T-cell (primary cell): ENCODE measurements at places on chromosomes 2 and 18. TPM values are rescaled to one million over a fixed set of nuclear protein-coding genes. Genes with fewer than 3 reads are reported as not detected.

GRCh38 chr2:217160978-217161973 lies 301.4 kb upstream of the TNP1 start:
- H3K4me1 ChIP-seq = peaks cover 3% of the 10 kb centered on the region
- H3K27ac ChIP-seq = no peak overlapping the region
- no peak overlapping the region for H3K4me3 ChIP-seq
- H3K36me3 ChIP-seq = no peaks in the 10 kb centered on the region
- no peak for DNase-seq

DNA sequence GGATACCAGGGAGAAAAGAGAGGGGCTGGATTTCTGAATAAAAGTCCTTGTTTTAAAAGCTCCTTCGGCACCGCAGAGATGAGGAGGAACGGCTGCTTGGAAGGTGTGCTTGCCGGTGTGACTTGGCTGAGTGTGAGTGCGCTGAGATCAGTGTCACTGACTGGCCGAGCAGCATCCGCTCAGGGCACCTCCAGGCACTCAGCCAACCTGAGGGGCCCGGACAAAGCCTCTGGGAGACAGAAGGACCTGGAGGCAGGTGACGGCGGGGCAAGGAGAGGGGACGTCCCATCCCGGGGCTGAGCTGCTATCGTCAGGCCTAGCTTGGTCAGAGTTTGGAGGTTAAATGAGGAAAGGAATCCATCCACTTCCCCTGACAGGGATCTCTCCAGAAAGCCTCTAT lies 16.8 kb upstream of the ALLC start:
- no peaks in the 10 kb centered on the region for H3K36me3 ChIP-seq
- DNase-seq = no peak
- no peaks in the 10 kb centered on the region for H3K27me3 ChIP-seq
- H3K27ac ChIP-seq = no peak overlapping the region
- H3K4me1 ChIP-seq = no peaks in the 10 kb centered on the region
- H3K4me3 ChIP-seq = no peak overlapping the region

DNA sequence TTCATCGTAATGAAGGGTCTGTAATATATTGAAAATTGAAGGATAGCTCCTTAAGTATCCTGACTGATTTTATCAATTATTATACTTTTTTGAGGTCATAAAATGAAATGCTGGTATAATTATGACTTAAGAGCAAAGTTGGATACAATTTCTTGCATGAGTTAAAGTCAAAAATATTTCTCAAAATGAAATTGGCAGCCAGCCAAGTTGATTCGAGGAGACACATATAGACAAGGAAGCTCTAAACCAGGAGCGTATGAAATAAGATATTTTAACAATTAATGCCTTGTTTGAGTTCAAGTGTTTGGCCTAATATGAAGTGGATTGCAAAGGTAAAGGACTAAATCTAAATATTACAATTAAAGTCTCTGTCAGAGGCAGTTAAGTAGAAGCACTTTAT lies 260.4 kb upstream of the DSEL start:
- no peak overlapping the region for H3K27ac ChIP-seq
- H3K36me3 ChIP-seq = no peaks in the 10 kb centered on the region
- H3K4me1 ChIP-seq = no peaks in the 10 kb centered on the region
- no peak overlapping the region for H3K4me3 ChIP-seq
- H3K27me3 ChIP-seq = no peaks in the 10 kb centered on the region
- peak; percentile 1 for DNase-seq

DNA sequence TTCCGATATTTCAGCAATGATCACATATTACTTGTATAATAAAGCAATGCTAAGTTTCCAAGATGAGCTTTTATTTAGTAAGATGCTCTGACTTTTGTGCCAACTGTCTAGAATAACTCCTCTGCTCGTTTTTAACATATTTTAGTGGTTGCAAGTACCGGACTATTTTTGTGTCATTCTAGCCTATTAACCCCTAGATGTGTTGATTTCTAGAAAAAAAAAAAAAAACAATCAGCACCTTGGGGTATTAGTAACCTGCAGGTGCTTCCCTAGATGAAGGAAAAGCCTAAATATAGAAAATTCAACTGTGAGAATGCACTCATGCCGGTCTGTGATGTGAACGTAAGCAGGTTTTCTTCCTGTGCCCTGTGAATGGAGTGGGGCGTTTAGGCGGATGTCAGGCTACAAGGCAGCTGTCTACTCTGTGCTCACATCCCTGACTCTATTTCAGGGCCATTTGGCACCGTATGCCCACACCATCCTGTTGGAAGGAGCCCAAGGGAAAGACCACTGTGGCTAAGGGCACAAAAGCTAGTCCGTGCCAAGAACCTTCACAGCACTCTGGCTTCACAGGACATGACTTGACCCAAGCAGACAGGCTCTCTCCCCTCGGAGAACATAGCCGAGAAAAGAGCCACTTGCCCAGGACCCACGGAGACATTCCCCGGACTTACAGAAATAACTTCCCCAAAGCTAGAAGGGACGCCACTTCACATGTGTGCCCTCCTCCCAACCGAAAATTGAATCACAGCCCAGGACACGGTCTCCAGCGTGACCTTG lies 60.9 kb upstream of the AGAP1 start:
- no peaks in the 10 kb centered on the region for H3K4me1 ChIP-seq
- no peak overlapping the region for H3K4me3 ChIP-seq
- no peak for DNase-seq
- H3K27ac ChIP-seq = no peak overlapping the region
- no peaks in the 10 kb centered on the region for H3K36me3 ChIP-seq

Gene CABYR
- 1.1 TPM for total RNA-seq

Gene OBSL1
- 1.2 TPM for total RNA-seq

Gene NEB
- 1.3 TPM for total RNA-seq

Gene FOXI3
- total RNA-seq = not detected

Gene STEAP3
- total RNA-seq = 0.22 TPM

Gene EML6
- 1.3 TPM for total RNA-seq
